ENCODE measurements at places on chromosomes 2 and 18. TPM values are rescaled to one million over a fixed set of nuclear protein-coding genes. Genes with fewer than 3 reads are reported as not detected.
A peak's percentile ranks its signal among the peaks of the same experiment; 100 is the strongest.

DNA sequence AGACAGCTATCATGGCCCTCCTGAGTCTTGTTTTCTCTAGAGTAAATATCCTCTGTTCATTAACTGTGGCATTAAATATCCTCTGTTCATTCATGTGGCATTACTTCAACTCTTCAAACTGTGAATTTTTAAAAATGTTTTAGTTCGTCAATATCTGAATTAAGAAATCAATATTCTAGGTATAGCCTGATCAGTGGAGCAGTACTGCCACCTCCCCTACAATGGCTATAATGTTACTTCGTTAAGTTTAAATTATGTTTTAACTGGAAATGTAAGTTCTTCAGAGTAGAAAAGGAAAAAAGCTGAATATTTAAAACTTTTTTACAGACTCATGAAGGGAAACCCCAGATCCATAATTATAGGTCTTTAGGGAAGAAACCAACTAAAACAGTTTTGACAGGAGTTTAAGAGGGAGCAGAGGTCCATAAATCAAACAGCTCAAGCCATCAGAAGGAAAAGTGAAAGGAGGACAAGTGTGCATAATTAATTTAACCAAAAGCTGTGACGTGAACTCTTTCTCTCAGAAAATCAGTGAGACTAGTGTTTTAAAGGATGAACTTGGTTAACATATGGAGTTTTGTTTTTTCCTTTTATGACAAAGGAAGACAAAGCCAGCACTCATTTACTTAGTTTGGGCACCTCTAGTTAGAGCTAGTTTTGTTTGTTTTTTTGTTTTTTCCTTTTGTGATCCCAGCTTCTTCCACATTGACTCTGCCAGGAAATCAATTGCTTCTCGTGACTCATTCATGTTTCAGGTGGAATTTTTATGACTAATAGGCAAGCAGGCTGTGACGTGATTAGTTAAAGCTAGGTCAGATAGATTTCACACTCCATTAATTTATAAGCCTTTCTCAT lies 44.9 kb downstream of the RBBP8 start:
- ATAC-seq: no peak

GRCh38 chr2:139790807-139791752 lies 1010.9 kb upstream of the NXPH2 start:
- no peak for ATAC-seq

The IL36A gene
- total RNA-seq: not detected

DNA sequence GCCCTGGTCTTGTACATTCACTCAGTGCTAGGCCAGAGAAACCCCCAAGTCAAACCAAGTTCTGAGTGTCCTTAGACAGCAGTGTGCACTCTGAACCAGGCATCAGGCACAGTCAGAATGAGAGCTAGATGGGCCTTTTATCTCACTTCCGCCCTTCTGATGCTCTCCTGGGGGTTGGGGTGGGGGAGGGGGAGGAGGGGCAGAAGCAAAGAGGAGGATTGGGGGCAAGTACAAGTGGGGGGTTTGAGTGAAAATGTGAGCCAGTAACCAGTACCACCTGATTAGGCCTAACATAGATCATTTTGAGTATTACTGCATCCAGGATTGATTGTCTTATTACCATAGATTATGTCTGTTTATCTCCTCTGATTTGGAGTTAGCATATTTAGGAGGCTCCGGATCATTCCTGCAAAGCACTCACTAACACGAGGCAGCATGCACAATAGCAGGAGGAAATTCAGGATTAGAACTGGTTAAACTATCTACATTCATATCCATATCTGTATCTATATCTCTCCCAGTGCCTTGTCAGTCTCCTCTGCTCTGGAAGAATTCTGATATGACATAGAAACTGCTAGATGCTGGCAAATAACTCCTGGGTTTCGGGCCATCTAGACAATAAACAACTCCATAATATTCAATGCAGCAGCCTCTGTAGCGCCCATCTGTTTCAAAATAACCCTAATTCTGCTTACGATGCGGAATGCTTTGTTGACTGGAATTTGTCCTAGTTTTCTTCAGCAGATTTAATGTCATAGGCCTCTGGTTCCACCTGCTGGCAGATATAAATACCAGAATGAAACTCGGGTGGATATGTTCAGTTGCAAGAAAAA lies 149.1 kb downstream of the RHBDD1 start:
- peak; percentile 81 for ATAC-seq

The G6PC2 gene
- total RNA-seq: 0.59 TPM

GRCh38 chr2:10269711-10270610 lies 32.7 kb upstream of the HPCAL1 start:
- ATAC-seq: no peak

GRCh38 chr2:24497685-24498084 lies 6.6 kb downstream of the NCOA1 start:
- no peak for ATAC-seq

DNA sequence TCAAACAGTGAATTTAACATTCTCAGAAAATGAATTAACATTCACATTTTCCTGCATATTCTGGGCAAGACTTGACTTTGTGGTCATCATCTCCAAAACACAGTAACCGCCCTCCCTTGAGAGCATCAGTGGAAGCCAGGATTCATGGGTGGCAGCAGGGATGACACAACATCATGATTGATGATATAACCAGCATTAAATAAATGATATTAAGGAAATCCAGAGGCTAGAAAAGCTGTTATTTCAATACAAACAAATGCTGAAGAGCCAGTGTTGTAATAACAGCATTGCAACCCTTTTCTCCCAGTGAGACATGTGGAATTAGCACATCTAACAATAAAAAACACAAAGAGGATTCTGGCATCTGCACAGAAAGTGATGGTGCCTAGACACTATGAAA lies 41.1 kb downstream of the CDC42EP3 start:
- no peak for ATAC-seq

The DNAJC10 gene
- 60.9 TPM for total RNA-seq
